ENCODE measurements at places on chromosomes 5 and 9.

DNA sequence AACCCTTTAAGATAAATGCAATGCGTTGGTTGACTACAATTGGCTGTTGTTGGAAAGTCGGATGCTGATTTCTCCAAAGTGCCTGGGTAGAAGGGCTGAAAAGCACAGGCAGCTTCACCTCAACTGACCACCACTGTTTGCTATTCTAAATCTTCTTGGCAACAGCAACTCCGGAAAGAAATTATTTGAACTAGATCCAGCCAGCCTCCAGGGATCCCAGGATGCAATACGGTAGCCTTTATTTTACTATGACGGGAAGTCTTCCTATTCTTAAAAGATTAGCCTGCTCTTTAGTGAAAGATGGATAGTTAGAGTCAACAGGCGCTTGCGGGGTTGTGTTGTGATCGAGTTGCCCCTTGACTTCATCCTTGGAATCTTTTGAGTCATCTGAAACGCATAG, 78.6 kb upstream of the KLF9 start:
- no peak for DNase-seq

DNA sequence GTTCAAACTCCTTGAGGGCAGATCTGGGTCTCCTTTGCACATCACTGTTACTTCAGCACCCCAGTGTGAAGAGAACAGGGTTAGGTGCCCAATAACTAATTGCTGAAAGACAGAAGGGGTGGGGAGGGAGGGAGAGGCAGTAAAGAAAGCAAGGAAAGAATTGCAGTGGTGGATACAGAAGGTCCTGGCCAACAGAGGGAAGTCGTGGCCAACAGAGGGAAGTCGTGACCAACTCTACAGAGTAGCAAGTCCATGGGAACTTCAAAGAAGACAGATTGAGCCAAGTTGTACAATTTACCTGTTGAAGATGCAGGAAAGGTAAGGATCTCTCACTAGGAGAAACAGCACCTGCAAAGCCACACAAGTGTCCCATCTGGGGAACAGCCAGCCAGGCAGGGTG, 27.0 kb downstream of the CCNJL start:
- DNase-seq = no peak

GRCh38 chr9:5499889-5500398, 10.4 kb upstream of the PDCD1LG2 start:
- DNase-seq = no peak

- DNase-seq = no peak
Observed at GRCh38 chr9:16645970-16646369, 224.5 kb downstream of the BNC2 start.

DNA sequence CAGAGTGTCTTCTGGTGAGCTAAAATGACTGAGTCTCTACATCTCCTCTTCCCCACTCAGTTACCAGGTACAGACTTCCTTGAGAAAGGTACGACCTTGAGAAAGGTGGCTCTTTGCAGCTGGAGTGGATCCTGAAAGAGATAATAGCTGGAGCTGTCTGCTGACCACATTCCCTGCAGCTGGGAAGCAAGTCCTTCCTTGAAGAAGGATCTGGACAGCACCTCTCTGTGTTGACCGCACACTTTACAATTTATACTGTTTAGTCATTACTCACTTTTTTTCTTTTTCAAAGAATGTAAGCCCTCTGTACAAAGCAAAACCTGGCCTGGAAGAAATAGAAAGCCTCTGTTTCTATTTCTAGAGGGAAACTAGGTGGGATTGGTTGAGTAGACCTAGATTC, 148.8 kb downstream of the MACIR start:
- DNase-seq = no peak

- DNase-seq = no peak
Observed at GRCh38 chr5:151912360-151912759, 12.3 kb downstream of the GLRA1 start.

DNA sequence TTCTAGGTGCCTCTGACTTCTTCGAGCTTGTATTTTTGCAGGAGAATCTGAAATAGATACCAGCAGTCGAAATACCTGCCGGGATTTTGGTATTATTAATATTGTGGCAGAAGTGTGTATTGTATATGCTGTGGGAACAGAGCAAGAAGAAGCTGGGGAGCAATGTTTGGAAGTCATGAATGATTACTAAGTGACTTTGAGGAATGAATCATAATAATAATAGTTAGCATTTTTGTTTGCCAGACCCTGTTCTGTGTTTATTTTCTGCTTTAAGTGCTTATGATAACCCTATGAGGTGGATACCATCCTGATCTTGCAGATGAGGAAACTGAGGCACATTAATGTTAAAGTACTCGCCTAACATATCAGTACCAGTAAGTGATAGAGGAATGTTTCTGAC, 32.4 kb downstream of the RAB24 start:
- no peak for DNase-seq

DNA sequence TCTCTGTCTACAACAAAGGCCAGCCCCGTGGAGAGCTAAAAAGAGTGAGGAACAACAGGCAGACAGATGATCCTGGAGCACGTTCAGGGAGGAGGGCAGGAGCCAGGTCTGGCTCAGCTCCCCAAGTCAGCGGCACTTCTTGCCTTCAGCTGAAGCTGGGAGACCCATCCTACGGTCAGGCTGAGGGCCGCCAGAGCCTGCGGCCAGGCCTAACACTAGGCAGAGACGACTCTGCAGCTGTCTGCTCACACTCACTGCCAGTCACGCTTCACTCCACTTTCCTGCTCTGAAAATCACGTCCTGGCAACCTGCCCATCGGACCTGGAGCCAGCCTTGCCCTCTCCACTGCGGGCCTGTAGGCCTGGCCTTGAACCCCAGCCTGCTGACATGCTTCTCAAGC, 160.9 kb upstream of the LHFPL2 start:
- no peak for DNase-seq

GRCh38 chr5:38753141-38753540, 92.7 kb upstream of the OSMR start:
- no peak for DNase-seq

GRCh38 chr5:73757416-73757815, 131.4 kb downstream of the ARHGEF28 start:
- no peak for DNase-seq

DNA sequence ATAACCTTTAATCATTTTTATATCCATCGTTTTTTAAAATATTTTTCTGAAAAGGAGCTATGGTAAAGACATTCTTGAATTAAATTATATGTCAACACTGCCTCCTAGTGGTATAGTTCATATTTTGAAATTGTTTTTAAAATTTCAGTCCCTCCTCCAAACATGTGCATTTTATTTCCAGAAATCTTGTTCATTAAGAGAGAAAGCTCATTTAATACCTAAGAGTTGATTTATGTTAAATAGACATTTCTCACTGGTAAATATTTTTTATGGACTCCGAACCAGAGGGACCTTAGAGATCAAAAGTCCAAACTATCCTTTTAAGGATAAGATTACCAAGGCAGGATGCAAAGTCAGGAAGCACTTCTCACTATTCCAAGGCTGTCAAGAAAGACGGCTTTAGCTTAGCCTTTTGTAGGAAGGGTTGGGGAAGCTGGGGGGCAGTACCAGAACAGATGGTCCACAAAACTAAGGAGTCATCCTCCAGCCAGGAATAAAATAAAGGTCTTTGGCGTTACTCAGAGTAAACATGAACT, 21.6 kb downstream of the BHMT start:
- no peak for DNase-seq

GRCh38 chr5:7117961-7118360, 278.0 kb upstream of the ADCY2 start:
- no peak for DNase-seq

- no peak for DNase-seq
Observed at GRCh38 chr5:178074266-178074952, 38.9 kb upstream of the N4BP3 start.

GRCh38 chr9:114616684-114617520, 5.8 kb downstream of the TMEM268 start:
- no peak for DNase-seq

GRCh38 chr5:60232036-60232795, 338.7 kb upstream of the PDE4D start:
- DNase-seq = no peak

DNA sequence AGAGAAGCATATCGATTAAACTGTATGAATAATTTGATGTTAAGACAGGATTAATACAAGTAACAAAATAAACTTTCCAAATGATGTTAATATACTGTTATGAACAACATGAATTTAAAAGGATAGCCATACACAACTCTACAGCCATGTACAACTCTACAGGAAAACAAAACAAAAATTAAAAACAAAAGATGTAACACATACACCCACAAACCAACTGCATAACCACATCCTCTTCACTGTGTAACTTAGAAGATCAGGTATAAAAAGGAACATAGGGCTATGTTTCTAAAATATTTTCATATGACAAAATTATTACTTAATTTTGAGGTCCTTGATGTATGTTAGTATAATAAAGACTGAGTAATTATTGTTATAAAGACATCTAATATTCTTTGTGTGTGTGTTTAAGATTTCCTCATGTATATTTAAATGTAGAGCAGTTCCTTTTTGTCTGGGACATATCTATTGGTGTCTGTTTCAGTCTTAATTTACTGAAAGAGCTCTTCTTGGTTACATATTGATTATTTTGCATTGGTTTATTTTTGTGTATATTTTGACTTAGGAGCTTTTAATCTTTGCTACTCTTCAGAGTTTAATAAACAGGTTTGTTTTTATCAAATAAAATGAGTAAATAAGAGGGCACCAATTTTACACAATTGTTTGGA, 966.8 kb upstream of the CTNND2 start:
- DNase-seq = no peak

DNA sequence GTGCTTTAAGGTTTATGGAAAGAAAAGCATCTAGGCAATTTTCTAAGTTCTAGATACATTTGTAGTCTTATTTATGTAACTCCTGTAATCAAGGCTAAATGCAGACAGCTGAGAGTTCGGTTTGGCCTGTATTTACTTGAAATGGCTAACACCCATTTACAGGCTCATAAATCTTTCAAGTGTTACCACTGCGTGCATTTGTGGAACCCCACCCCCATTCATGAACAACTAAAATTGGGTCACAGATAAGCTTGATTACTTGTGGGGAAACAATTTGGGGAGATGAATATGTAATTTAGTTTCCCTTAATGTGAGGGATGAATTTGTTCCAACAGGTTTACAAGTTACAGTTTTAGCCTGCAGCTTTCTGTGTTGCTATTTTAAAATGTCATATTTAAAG, 360.6 kb downstream of the ARRDC3 start:
- no peak for DNase-seq

- no peak for DNase-seq
Observed at GRCh38 chr5:67752357-67752708, 463.2 kb upstream of the PIK3R1 start.

DNA sequence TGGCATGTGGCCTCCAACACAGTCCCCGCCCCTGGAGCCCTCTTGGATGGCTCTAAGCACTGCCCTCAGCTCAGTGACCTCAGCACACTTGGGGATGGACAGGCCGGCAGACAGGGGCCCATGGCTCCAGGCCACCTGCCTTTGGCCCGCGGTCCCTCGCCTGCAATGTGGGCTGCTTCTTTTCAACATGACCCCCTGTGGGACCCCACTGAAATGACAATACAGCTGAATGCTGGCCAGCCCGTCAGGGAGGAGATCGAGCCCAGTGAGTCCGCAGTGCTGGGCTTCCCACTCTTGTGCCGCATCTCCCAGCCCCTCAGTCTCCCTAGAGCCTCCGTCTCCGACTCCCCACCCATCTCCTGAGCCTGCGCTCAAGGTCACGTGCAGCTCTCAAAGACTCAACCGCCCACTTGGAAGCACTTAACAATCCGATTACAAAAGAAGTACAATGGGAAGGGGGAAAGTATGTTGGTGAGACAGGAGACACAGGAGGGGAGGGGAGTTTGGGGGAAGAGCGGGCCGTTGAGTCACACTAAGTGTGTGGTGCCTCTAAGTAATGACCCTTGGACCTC, 238.9 kb downstream of the HSPA4 start:
- DNase-seq = no peak

DNA sequence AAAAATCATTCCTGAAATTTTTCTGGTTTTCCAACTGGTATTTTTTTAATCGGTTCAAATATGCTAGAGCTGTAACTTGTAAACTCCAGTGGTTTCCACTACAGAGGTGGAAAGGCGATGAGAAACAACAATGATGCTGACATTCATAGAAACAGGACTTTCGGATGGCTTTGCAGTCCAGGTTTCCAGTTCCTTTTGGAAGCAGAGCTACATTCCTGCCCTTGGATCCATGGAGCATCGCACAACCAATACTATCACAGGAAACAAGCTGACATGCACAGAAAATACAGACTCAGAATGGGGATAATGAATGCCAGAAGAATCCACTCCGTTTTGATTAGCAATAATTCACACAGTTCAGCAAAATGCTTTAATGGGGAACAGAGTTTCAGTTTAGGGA, 140.0 kb downstream of the EPB41L4A start:
- no peak for DNase-seq

GRCh38 chr5:68287976-68288706, 72.6 kb downstream of the PIK3R1 start:
- DNase-seq = peak; percentile 19

GRCh38 chr9:76394960-76395252, 680 bp upstream of the RFK start:
- DNase-seq = peak; percentile 42

DNA sequence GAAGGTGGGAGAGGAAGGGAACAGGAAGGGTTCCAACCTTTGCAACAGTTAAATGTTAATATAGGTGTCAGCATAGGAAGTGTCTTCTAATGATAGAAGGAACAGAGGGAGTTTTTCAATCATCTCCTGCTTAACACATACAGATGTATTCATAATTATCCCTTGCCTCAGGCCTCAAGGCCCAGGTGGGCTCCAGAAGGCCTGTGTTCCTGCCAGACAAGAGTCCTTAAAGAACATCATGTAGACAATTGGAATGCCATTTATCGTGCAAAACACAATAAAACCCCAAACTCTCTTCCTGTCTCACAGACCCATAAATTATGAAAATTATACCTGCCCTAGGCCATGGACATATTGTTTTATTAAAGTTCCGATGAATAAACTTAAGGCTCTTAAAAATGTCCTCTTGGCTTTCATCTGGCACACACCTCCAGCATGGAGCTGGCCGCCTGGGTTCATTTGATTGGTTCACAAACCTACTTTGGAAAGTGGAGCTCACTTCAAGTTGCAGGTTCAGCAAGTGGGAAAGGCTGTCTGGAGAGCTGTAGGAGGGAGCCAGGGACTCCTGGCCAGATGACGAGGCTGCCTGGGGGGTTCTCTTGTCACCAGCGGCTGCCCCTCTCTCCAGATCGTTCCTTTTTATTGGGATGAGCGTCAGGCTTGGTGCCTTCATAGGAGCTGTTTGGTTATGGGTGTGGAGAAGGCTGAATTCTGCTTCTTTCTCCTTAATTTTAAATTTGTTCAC, 17.5 kb downstream of the SPRY4 start:
- no peak for DNase-seq

- no peak for DNase-seq
Observed at GRCh38 chr9:110758201-110758600, 89.6 kb downstream of the MUSK start.

GRCh38 chr9:98550206-98550820, 158.4 kb downstream of the GABBR2 start:
- no peak for DNase-seq

DNA sequence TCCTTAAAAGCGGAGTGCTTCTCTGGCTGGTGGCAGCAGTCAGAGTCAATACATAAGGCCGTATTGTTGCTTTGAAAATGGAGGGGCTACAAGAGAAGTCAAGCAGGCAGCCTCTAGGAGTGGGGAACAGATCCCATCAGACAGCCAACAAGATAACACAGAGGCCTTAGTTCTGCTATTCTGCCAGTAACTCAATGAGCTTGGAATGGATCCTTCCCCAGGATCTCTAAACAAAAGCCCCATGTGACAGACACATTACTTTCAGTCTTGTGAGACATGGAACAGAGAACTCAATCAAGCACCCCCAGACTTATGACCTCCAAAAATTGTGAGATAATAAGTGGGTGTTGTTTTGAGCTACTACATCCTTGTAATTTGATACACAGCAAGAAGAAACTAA, 158.6 kb downstream of the RFX3 start:
- DNase-seq = no peak

Data from effector memory CD4-positive, alpha-beta T cell (primary cell).